ENCODE measurements at places on chromosomes 16 and 17. TPM values are rescaled to one million over a fixed set of nuclear protein-coding genes. Genes with fewer than 3 reads are reported as not detected.

The ZNF267 gene
- 86.2 TPM for total RNA-seq

GRCh38 chr17:39018267-39019134 is 51.3 kb upstream of the FBXO47 start:
- DNase-seq, result no peak

- peak; percentile 47 for DNase-seq
Observed at GRCh38 chr17:60641810-60642220, 35.8 kb upstream of the BCAS3 start.

- DNase-seq, result peak; percentile 43
Observed at GRCh38 chr17:4658478-4659305, 17.2 kb upstream of the ALOX15 start.

DNA sequence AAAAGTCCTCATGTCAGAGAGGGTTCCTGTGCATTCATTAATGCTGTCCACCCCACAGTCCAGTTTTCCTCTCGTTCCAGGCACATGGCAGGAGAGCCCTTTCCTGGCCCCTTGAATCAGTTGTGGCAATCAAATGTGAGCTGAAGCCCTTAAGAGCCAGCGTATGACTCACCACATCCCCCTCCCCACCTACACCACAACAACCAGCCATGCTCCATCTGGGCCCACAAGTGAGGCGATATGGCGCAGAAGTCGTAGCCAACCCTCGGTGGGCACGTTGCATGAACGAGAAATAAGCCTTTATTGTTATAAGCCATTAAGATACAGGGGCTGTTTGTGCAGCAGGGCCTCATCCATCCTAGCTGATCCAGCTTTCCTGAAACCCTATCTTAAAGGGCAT is 28.2 kb downstream of the GRIN2A start:
- DNase-seq, result no peak

DNA sequence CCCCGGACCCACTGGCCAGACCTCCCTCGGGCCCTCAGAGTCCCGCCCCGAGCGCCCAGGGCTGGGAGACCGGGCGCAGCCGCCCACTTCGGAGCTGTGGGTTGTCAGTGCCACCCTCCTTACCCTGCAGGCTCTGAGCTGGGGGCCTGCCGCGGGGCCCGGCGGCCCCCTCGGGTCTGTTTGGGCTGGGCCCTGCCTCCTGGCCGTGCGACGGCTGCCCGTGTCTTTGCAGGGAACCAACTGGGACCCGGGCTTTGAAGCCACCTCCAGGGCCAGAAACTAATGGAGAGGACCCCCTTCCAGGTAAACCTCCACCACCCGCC is 443 bp downstream of the TEDC2 start:
- DNase-seq, result no peak

The WFIKKN2 gene
- total RNA-seq, result not detected

GRCh38 chr17:38667099-38667786 is 7.5 kb downstream of the EPOP start:
- peak; percentile 64 for DNase-seq

DNA sequence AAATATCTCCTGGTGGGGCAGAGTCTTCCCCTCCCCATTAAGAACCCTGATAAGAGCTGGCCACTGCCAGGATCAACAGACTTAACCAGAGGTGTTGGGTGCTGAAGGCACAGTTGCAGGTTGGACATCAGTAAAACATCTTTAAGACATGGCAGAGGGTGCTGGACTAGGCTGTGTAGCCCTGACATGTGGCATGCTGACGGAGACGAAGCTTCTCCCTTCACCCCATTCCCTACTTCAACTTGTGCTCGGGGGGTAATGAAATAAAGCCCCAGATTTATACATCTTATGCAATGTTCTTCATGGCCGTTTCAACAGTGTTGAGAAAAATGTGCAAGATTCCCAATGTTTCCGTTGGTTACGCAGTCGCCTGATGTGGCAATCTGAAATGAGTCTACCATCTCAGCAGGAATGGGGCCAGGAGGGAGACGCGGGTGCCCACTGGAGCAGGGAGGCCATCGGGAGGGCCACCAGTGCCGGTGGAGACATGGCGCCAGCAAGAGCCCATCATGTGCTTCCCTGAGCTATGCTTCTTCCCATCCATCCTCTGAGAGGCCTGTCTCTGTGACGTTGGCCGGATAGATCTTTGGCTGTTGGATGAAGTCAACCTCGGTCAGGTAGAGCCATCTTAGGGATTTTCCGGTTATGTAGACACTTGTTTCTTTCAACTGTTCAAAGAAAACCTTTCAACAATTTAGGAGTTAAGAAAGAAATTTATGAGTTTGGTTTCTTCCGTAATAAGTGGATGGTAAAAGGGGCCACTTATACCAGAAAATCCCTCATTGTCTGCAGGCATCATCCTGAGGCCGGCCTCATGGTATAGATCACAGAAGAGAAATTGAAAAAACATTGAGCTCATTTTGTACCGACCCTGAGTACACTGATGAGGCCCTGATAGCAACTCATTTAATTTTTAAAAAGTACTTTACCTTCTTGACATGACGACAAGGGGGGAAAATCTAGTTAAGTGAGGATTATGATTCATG is 6.4 kb downstream of the IRF8 start:
- DNase-seq, result no peak

The MILR1 gene
- total RNA-seq, result 0.80 TPM

DNA sequence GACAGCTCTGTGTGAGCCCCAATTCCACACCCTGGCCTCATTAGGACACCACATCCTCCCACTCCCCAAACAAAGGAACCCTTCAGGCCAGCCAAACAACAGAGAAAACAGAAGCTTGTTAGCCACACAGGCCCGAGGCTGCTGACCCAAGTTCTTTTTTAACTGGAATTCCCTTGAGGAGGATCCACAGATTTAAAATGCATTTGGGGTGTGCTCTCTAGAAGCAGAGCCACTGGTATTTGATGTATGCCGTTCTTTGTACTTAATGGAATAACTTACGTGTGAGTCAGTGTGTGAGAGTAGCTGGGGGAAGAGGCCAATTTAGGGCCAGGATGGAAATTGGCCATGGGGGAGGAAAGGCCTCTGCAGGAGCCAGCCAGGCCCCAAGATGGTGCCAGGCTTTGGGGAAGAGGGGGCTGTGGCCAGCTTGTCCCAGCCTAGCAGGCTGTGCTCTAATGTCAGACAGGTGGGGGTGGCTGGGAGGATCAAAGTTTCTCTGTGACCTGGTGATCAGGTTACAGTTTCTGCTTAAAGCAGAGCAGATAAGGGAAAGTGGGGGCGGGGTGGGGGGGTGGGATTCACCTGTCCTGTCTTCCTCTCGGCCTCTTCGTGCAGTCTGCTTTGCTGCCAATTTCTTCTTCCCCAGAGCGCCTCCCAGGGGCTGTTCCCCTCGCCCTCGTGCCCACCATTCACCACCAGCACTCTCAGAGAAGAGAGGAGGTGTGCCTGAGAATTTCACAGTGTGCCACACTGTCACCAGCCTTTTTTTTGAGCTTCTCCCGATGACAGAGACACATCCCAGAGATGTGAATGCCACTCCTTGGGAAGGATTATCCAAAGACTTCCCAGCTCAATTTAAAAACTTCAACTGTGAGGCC is 50.8 kb downstream of the TOM1L2 start:
- no peak for DNase-seq

DNA sequence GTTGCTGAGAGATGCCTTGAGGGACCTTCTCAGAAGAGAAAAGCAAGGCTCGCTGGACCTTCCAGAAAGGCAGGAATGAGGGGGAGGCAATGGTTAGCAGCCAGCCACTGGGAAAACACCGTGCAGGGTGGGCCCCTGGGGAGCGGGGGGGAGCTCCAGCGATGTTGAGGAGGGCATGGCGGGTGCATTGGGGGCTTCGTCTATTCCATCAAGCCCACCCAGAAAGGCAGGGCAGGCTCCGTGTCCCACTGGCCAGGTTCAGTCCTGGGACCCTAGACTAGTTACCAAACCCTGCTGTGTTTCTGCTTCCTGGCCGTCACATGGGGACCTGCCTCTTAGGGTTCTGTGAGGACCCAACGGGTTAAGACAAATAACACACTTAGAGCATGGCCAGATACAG is 64.6 kb downstream of the AXIN2 start:
- DNase-seq, result no peak

The LPCAT2 gene
- total RNA-seq, result 1.6 TPM

DNA sequence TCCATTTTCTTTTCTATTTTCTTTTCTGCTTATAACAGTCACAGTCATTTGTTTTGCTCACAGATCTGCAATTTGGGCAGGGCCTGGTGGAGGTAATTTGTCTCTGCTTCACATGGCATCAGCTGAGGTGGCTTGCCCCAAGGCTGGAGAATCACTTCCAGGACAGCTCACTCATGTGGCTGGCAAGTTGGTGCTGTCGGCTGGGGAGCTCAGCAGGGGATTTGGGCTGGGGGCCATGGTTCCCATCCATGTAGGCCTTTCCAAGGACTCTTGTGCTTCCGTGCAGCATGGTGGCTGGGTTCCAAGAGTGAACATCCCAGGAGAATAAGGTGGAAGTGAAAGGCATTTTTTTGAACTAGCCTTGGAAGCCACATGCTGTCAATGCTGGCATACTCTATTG is 85.7 kb downstream of the MGAT5B start:
- no peak for DNase-seq

The CACNG3 gene
- total RNA-seq, result not detected

The GPR179 gene
- total RNA-seq, result 0.08 TPM

GRCh38 chr17:9183306-9183705 is 162.0 kb downstream of the NTN1 start:
- DNase-seq, result peak; percentile 28

The KRT32 gene
- not detected for total RNA-seq

The ERN1 gene
- 128 TPM for total RNA-seq

DNA sequence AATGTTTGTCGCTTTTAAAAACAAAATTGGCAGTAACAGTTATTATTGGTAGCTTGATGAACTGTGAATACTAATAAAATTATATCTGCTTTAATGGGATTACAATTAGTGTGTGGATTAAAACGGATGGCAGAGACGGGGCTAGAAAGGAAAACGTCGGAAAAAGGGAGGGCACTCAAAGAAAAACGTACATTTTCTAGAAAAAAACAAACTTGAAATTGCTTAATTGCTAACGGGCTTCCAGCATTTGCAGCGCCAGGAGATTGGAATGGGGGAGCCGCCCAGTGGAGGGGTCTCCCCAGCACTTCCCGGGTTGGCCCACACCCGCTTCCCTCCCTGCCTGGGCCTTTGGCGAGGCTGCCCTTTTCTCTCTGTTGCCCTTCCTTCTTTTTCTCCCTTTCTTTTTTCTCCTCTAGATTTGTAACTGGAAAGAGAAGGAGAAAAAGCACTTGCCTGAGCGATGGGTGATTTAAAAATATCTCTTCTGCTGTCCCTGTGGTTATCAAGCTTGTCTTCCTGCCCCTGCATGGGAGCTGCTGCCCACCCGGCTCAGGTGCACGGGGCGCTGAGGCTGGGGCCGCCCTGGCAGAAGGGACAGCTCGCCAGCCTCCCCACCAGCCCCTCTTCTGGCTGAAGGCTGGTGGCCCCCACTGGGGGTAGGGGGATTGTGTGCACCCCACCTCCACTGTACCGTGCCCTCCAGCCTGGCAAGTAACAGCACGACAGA is 5.9 kb downstream of the BAHCC1 start:
- no peak for DNase-seq

The CFAP97D1 gene
- total RNA-seq, result not detected

DNA sequence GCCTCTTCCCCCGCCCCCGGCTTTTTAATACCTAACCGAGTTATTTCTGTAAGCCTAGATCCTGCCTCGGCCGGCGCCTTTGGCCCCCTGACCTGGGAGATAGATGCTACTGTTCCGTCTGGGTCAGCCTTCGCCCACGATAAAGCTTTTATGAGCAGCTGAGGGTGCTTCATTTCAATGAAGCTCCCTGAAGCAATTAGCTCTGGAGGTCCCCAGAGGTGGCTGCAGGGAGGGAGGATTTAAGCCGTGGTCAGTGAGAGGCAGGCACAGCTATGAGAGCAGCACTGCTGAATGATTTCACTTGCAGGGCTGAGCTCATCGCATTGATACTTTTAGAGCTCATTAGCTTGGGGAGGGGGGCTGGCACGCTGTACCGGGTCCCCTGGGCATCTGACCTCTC is 89.4 kb downstream of the RPA1 start:
- no peak for DNase-seq

GRCh38 chr16:50245417-50246298 is 20.7 kb upstream of the ADCY7 start:
- DNase-seq, result peak; percentile 82

- peak; percentile 22 for DNase-seq
Observed at GRCh38 chr17:51365090-51365489, 104.7 kb downstream of the UTP18 start.

DNA sequence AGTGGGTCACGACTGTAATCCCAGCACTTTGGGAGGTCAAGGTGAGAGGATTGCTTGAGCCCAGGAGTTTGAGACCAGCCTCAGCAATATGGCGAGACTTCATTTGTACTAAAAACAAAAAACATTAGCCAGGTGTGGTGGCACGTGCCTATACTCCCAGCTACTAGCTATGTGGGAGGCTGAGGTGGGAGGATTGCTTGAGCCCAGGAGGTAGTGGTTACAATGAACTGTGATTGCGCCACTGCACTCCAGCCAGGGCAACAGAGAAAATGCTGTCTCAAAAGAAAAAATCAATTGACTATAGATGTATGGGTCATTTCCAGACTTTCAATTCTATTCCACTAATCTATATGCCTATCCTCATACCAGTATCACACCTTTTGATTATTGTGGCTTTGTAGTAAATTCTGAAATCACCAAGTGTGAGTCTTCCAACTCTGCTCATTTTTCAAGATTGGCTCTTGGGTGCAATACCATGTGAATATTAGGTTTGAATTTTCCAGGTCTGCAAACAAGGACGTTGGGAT is 27.2 kb upstream of the CEP20 start:
- DNase-seq, result no peak

- no peak for DNase-seq
Observed at GRCh38 chr17:17147821-17148220, 58.3 kb downstream of the PLD6 start.

The P2RX5 gene
- 31.1 TPM for total RNA-seq

The MYH13 gene
- not detected for total RNA-seq

The CLDN7 gene
- total RNA-seq, result 0.80 TPM

The CRYM gene
- total RNA-seq, result not detected

DNA sequence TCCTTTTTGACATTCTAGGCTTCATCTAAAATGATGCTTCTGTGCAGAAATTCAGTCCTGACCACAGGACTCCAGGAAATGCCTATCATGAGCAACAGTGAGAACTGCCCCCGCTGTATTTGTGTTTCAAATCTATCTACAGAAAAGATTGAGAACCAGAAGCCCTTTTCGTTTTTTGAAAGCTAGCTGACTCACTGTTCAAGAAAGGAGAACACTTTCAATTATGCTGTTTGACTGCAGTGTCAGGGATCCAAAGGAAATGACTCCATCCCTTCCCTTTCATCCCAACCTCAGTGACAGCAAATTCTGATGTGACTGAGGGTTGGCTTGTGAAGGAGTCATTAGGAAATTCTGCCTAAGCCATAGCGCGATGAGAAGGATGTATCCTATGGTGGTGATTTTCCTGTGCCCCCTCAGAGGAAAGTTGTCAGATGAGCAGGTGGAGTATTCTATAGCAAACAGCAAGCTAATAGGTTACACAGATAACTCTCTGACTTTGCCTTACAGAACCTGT is 622.3 kb downstream of the TMEM114 start:
- no peak for DNase-seq

DNA sequence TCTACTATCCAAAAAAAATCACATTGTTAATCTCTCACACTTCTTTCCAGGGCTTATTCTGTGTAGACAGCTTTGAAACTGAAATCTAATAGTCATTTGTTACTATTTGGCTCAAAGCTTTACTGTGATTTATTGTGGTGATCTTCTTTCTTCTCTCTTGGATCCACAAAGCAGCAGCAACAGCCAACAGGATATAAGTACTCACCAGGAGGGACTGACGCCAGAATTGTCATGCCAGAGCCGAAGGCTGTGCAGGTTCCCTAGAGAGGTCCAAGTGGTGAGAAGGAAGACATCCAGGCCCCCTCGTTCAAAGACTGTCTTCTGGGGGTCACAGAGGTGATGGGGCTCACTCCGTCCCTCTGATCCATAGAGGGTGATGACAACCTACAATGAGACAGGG is 33.3 kb downstream of the PKD1L3 start:
- DNase-seq, result no peak

Data from activated CD4-positive, alpha-beta memory T cell treated with anti-CD3 and anti-CD28 coated beads, Interleukin-2, amount 10 ng/mL, durations not matched to agents 7 days and 5 days (primary cell).